Renal cortex interstitium (tissue), 15 donors: ENCODE measurements at places on chromosomes 3 and 15. TPM values are rescaled to one million over a fixed set of nuclear protein-coding genes. Genes with fewer than 3 reads are reported as not detected.

RPP14 gene
- 23.4 TPM for polyA plus RNA-seq

ISLR gene
- 47.3 TPM for polyA plus RNA-seq

COL7A1 gene
- polyA plus RNA-seq = 30.0 TPM

SHC4 gene
- polyA plus RNA-seq = 2.8 TPM

GPR87 gene
- not detected for polyA plus RNA-seq

ANKRD63 gene
- polyA plus RNA-seq = 0.17 TPM

MYO5C gene
- polyA plus RNA-seq = 30.5 TPM

ARGFX gene
- polyA plus RNA-seq = not detected

CD80 gene
- 0.27 TPM for polyA plus RNA-seq

P2RY1 gene
- 3.4 TPM for polyA plus RNA-seq

EIF4E3 gene
- polyA plus RNA-seq = 11.1 TPM

PSTPIP1 gene
- 1.7 TPM for polyA plus RNA-seq

- no peak for DNase-seq
These were observed 228.5 kb downstream of the NTRK3 start for GRCh38 chr15:88028024-88028423.

DNA sequence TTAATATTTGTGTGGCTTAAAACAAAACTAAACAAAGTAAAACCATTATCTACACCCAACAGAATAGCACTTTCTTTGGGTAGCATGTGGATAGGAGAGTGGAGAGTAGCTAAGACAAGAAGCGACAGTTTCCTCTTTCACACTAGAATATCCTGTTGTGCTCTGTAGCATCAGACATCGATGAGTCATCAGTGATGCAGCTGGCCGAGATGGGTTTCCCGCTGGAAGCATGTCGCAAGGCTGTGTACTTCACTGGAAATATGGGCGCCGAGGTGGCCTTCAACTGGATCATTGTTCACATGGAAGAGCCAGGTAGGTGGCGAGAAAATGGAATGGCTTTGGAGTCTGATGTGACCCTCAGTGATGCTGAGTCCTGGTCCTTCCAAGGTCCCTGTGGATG lies 108.1 kb downstream of the USP13 start:
- no peak for DNase-seq

GRCh38 chr3:129530251-129530791 lies 1.9 kb downstream of the RHO start:
- DNase-seq = no peak

GRCh38 chr15:96316953-96317629 lies 13.4 kb upstream of the NR2F2 start:
- peak; percentile 15 for DNase-seq

- peak; percentile 59 for DNase-seq
These were observed 325.3 kb downstream of the THSD4 start for GRCh38 chr15:71440489-71441110.
